Heart right ventricle (tissue), 16 donors: ENCODE measurements at places on chromosomes 13 and 19. TPM values are rescaled to one million over a fixed set of nuclear protein-coding genes. Genes with fewer than 3 reads are reported as not detected.

DNA sequence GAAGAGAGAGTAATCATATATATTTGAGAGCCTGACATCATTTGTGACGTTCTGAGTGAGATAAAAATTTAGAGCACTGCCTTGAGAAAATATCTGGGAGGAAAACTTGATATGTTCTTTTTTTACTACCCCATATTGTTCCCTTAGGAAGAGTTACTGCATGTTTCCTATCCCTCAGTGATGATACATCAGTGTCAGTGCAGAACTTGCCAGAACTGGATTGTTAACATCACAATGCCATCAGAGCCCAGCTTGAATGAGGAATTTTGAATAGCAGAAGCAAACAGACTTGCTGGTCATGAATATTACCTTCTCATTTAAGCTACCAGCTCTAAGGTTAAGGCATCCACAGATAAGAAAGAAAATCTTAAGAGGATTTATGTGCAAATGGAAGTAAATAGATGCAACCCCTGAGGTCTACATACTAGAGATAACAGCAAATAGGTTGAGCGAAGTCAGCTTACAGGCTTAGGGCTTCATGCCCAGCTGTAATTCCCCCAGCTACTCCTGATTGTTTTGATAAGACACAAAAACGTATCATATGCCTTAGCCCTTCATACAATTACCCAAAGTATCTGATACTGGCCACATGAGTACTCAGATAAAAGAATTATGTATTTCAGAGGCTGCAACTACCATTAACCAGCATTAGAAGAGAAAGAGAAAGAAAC, 313.7 kb upstream of the ATXN8OS start:
- no peak for DNase-seq

DNA sequence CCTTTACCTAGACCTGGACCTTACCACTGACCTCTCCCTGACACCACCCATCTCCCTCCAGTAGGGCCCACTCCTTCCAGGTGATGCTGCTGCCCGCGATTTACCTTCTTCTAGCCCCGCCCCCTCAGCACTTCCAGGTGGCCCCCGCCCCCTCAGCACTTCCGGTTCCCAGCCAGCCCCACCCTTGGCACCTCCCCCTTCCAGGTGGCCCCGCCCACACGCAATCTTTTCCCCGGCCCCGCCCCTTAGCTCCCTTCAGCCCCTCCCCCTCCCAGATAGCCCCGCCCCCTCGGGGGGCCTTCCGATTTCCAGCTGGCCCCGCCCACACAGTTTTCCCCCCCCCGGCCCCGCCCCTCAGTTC, 586 bp downstream of the LIG1 start:
- peak; percentile 79 for DNase-seq

The PEX11G gene
- polyA plus RNA-seq, result 3.9 TPM

The USHBP1 gene
- 11.5 TPM for polyA plus RNA-seq

The ZIM2 gene
- polyA plus RNA-seq, result not detected

The TMC4 gene
- polyA plus RNA-seq, result 11.6 TPM

The ZNF525 gene
- 3.3 TPM for polyA plus RNA-seq

DNA sequence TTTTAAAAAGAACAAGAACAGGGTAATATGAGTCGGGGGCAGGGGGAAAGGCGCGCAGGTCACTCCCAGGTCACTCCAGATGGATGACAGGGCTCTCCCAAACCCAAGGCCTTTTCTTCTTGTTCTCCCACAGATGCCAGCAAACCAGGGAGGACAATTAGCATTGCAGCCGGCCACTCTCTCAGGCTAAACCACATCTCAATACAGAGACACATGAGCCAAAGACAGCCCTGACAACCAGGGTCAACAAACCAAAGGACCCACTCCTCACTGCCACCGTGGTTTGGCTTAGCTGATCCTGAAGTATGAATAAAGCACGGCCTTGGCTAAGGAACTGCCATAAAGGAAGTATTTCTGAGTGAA, 47.3 kb downstream of the LATS2 start:
- no peak for DNase-seq

GRCh38 chr13:52155177-52155576, 4.2 kb downstream of the NEK3 start:
- DNase-seq, result no peak

DNA sequence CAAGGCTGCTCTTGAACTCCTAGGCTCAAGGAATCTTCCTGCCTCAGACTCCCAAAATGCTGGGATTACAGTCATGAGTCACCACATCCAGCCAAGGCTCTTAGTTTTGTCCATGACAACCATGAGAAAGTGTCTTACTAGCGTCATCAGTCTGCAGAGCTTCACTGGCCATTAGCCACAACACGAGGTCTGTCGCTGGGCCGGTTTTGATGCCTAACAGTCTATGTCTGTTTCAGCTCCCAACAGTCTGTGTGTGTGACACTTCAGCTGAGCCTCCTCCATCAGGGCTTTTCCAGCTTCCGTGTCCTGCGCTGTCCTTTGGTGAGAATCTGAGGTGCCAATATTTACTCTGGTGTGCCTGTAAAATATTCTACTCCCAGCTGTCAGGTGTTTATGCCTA, 47.6 kb downstream of the CEP89 start:
- no peak for DNase-seq

GRCh38 chr13:49958321-49958720, 22.2 kb upstream of the SPRYD7 start:
- DNase-seq, result no peak

The PRSS57 gene
- 0.06 TPM for polyA plus RNA-seq

GRCh38 chr13:99258210-99258860, at the start of gene GPR18:
GPR18 (minus strand) TSS chr13:99258379; CDS start chr13:99255872, 2,507 bp downstream.
- DNase-seq, result no peak

- no peak for DNase-seq
Measured at GRCh38 chr13:32023698-32024097, 7.9 kb upstream of the FRY start.

DNA sequence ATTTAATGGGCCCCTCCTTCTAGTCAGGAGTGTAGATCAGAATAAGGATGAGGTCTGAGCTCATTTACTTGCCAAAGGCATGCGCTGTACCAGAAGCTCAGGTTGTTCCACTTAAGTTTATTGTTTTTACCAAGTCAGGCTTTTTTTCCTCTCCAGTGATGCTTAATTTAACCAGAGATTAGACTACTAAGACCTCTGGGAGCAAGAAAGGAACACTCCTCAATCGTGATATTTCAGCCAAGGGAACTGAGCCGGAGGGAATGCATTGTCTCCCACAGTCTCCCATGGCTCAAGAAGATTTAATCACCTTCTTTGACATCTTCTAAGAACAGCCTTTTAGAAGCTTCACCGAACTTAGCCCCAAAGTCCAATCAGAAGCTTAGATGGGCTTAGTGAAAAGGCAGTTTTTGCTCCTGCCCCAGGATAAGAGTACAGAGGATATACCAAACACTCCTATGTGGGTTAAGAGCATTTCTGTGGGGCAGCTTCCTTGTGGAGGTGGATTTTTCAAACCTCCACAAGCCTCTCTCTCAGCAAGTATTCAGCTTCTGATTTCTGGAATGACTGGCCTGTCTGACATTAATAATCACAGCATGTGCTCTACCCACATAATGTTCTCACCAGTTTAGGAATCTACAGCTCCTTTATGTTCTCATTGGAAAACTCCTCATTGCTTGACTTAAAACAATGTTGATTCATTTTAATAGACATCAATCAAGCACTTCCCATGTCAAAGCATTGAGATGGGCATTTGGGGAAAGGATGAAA, 322.7 kb downstream of the SUCLA2 start:
- no peak for DNase-seq

GRCh38 chr19:14004619-14005348, 1.3 kb downstream of the RFX1 start:
- DNase-seq, result peak; percentile 60

The ZNF763 gene
- polyA plus RNA-seq, result 0.87 TPM

GRCh38 chr13:83633746-83634145, 248.5 kb downstream of the SLITRK1 start:
- no peak for DNase-seq

- no peak for DNase-seq
Measured at GRCh38 chr13:80336776-80337287, 4.1 kb downstream of the SPRY2 start.

The CELF5 gene
- polyA plus RNA-seq, result not detected

The PRRG2 gene
- 2.4 TPM for polyA plus RNA-seq

GRCh38 chr19:4374498-4375163, 25.7 kb downstream of the SH3GL1 start:
- DNase-seq, result peak; percentile 81

- no peak for DNase-seq
Measured at GRCh38 chr13:106475852-106476251, 59.6 kb downstream of the EFNB2 start.

- DNase-seq, result no peak
Measured at GRCh38 chr19:12715102-12715501, 8.6 kb downstream of the TNPO2 start.

DNA sequence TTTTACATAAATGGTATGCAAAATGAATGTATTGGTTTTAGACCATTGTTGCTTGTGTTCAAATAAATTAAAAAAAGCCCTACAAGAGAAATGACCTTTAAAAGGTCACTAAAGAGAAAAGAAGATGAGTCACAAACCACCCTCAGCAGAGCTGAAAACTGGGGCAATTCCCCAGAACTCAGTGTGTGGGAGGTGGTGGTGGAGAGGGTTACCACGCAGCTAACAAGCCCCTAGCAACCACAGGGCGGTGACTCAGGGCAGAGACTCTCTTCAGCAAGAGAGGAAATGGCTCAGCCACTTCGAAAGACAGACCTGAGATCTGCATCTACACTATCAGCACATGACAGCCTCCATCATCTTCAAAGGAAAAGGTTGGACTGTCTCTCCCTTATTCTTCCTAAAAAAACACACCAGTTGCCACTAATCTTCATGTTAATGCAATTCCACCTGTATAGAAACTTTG, 29.4 kb upstream of the NDFIP2 start:
- no peak for DNase-seq

GRCh38 chr13:109401891-109402290, 384.5 kb downstream of the IRS2 start:
- DNase-seq, result no peak

GRCh38 chr19:16319481-16319880, 5.1 kb upstream of the KLF2 start:
- no peak for DNase-seq

The CD37 gene
- 3.5 TPM for polyA plus RNA-seq

The ARL11 gene
- polyA plus RNA-seq, result 0.20 TPM

DNA sequence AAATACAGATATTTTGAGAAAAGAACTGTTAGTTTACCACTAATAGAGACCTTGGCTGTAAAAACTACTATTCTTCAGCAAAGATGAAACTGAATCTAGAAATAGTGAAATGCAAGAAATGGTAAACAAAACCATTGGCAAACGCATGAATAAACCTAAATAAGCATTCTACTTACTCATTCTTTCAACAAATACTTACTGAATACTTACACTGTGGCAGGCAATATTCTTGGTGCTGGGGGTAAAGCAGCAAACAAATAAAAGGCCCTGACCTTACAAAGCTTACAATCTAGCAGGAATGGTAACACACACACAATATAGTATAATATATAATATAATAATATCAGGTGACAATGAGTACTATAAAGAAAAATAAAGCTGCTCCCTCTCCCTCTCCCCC, 38.7 kb downstream of the KATNAL1 start:
- DNase-seq, result no peak

DNA sequence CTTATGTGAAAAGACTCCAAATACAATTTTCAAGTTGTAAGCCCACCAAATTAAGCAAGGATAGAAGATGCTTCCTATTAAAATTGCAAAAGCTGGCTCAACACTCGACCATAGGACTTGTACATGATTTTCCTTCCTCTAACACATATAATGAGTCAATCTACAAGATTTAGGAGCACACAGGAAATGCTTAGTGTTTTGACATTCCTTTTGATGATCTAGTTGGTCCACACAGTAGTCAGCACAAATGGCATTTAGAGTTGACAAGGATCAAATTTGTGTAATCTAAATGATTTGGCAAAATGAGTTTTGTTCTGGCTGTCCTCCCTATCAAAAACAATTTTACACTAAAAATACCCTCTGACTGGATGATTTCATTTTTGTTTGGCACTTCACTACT, 340.2 kb downstream of the DIAPH3 start:
- no peak for DNase-seq

The SLC7A10 gene
- 0.66 TPM for polyA plus RNA-seq

DNA sequence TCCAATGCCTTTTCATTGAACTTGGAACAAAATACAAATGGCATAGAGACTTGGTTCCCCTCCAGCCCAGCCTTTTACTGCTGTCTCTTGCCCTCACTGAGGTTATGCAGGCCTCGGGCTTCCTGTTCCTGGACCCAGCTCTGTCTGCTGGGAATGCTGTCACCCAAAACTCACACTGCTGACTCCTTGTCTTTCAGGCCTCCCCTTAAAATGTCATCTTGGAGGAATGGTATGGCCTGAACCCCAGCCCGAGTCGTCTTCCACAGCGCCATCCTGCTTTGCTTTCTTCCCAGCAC, 9.7 kb upstream of the ANKRD10 start:
- no peak for DNase-seq

GRCh38 chr19:40588110-40588854, 11.6 kb downstream of the SHKBP1 start:
- DNase-seq, result no peak

DNA sequence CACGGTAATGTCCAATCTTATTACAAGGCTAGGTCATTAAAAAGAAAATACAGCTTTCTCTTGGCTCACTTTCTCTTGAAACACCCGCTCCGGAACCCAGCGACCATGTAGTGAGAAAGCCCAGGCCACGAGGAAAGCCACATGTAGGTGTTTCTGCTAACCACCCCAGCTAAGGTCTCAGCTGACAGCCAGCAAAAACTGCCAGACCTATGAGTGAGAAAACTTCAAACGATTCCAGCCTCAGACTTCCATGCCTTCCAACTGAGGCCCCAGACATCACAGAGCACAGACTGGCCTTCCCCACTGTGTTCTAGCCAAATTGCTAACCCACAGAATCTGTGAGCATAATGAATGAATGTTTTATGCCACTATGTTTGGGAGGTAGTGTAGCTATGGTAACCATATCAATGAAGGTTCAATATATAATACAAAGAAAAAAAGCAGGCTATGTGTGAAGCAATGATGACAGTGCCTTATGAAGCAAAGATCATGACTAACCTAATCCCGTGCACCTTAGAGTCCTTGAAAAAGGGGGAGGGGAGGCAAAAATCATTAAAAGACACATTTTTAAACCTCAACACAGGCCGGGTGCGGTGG, 11.9 kb upstream of the TPTE2 start:
- DNase-seq, result no peak

GRCh38 chr13:49342454-49342853, 94.7 kb downstream of the CDADC1 start:
- no peak for DNase-seq

DNA sequence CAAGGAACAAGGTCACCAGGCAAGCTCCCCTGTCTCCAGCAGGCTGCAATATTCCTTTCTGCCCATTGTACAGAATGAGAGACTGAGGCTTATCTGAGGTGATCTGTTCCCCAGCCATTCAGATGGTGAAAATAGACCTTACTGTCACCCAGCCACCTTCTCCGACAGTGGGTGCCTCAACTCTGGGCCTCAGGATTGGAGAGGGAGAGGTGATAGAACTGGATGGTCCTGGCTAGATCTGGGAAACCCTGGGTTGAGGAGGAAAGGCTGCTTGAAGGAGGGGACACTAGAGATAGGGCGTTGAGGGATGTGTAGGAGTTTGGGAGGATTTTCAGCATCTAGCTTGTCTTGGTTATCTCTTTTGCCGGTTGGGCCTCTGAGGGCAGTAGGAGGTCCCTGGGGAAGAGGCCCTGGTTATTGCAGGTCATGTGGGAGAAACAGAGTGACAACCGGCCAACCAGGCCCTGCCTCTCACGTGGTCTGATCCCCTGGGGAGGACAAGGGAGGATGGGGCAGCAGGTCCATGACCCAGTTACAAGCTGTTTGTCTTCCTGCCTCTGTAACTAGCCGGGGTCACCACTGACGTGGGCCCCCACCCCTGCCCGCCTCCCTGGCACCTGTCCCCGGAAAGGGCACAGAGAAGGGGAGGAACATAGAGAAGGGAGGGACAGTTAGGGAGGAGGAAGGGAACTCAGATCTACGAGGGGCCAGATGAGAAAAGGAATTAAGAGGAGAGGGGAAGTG, 8.2 kb downstream of the NFIC start:
- peak; percentile 73 for DNase-seq

The ZNF780B gene
- 3.1 TPM for polyA plus RNA-seq
